ENCODE measurements at places on chromosomes 13 and 19.

DNA sequence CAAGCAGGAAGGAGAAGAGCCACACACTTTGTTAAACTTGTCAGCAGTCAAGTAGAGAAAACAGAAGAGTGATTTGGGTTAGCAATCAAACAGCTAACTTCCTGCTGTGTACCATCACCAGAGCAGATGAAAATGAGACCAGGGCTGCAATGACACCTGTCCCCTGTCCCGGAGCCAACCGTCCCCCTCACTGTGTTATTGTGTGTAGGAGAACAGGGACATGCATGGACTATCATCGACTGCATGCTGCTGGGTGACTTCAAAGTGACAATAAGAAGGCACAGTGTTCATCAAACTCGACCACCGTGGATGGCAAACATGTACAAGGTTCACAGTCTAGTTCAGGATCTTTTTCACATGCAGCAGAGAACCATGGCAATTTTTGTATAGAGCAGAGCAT lies 94.0 kb upstream of the SLC15A1 start:
- no peak for DNase-seq

DNA sequence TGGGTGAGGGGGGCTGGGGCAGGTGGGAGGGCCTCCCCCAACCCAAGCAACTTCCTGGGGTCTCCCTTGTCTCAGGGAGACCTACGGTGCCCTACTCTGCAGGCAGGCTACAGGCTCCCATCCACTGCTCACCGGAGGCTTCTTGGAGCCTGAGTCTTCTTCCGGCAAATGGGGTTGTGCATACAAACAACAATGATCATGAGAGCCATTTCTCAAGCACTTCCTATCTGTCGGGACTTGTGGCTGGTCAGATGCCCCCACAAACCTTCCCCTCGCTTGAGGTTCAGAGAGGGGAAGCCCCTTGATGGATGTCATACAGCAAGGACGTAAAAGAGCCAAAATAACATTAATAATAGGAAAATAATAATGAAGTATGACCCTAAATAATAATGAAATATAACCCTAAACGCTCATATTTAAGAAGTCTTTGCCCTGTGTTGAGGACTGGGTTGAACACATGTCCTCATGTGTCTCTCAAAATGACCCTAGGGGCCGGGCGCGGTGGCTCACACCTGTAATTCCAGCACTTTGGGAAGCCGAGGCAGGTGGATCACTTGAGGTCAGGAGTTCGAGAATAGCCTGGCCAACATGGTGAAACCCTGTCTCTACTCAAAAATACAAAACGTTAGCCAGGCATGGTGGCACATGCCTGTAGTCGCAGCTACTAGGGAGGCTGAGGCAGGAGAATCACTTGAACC lies 727 bp downstream of the CD37 start:
- DNase-seq = no peak

DNA sequence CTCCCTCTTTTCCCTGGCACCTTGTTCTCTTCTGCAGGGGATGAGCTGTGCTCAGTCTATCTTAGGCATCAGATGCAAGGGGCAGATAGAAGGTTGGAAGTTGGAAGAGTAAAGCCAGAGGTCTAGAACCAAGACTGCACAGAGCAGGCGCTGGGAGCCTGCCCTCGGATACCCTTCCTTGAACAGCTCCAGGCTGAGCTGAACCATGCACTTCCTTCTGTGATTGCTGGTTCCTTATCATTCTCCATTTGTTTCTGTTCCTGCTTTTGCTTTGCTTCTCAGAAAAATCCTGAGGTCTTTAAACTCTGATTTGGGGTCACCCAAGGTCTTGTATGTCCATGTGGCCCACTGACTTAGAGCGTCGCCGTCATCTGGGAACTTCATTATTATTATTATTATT lies 36.3 kb downstream of the ARHGEF18 start:
- no peak for DNase-seq

GRCh38 chr13:23021906-23022305 lies 158.9 kb upstream of the SGCG start:
- no peak for DNase-seq

GRCh38 chr13:70218618-70219017 lies 110.4 kb upstream of the KLHL1 start:
- no peak for DNase-seq

DNA sequence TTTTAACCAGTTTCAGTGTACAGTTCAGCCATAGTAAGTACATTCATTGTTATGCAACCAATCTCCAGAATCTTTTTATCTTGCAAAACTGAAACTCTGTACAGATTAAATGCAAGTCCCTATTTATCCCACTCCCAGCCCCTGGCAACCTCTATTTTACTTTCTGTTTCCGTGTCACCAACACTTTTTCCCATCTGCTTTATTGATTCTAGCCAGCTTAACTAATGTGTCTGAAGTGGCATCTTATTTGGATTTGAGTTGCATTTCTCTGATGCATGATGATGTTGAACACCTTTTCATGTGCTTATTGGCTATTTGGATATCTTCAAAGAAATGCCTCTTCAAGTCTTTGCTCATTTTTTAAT lies 18.9 kb downstream of the SPATA13 start:
- no peak for DNase-seq

DNA sequence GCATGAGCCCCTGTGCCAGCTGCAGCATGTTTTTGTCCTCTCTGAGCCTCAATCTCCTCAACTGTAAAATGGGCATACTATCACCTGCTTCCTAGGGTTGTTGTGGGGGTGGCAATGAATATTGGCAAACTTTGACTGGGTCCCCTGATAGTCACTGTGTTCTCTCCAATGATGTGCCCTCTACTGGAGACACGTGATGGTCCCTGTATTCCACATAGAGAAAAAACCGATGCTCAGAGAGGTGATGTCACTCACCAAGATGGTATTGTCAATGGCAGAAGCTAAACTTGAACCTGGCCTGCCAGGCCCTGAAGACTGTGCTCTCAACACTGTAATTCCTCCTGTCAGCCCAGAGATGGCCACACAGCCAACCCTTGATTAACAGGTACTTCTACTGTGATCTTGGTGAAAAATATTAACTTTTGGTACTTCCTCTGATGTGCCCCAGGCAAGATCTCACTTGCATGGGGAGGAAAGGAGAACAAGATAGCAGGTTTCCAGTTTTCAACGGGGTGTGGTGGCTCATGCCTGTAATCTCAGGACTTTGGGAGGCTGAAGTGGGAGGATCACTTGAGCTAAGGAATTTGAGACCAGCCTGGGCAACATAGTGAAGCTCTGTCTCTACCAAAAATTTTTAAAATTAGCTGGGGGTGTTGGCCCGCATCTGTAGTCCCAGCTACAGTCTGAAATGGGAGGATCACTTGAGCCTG lies 3.6 kb downstream of the CEACAM20 start:
- no peak for DNase-seq

DNA sequence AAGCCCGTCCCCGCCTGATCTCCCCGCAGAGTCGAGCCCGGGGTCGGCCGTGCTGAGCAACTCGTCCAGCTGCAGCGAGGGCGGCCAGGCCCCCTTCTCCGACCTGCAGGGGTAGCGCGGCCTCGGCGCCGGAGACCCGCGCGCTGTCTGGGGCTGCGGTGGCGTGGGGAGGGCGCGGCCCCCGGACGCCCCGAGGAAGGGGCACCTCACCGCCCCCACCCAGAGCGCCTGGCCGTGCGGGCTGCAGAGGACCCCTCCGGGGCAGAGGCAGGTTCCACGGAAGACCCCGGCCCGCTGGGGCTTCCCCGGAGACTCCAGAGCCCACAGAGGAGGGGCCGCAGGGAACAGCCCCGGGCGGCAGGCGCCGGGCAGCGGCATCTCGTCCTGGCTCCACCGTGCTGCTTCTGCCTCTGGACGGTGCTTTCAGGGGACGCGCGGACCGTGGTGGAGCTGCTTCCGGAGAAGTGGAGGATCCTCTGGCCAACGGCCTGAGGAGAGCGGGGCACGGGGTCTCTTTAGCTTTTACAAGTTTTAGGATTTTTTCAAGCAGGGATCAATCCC lies 8.8 kb upstream of the F7 start:
- DNase-seq = no peak

DNA sequence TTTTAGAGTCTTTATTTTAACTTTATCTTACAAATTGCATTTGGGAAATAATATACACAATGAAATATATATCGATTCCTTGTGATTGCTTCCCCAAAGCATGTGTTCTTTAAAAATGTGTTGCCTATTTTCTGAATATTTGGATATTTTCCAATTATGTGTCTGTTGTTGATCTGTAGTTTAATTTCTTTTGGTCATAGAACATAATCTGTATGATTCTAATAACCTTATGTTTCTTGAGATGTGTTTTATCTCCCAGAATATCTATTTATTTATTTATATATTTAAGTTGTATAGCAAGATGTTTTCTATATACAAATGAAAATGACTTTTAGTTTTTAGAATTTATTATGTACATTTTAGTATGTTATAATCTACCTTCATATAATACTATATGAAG lies 710.8 kb upstream of the PCDH20 start:
- DNase-seq = no peak

DNA sequence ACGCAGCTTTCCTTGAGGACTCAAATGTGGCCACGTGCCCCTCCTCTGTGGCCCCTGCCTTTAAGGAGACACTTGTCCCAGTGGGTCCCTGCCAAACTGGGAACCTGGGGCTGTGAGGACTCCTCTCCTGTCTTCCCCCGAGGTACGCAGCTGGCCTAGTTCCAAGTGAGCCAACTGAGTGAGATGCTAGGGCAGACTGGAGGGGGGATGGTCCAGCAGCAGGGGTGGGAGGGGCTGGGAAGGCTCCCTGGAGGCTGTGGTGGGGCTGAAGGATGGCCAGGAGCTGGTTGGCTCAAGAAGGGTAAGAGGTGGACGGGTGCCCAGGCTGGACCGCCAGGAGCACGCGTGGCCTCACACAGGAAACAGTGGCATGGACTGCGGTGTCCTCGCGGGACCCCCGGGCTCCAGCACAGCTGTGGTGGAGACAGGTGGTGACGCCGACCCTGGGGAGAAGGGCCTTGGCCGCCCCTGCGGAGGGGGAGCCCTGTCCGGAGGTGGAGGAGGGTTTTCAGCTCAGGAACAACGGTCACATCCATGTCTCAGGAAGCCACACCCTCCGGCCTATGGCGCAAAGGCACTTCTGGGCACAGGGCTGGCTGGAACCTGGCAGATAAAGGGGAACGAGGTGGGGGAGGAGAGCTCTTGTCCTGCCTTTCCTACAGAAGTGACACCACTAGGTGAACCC lies 45.8 kb downstream of the MLLT1 start:
- DNase-seq = no peak

DNA sequence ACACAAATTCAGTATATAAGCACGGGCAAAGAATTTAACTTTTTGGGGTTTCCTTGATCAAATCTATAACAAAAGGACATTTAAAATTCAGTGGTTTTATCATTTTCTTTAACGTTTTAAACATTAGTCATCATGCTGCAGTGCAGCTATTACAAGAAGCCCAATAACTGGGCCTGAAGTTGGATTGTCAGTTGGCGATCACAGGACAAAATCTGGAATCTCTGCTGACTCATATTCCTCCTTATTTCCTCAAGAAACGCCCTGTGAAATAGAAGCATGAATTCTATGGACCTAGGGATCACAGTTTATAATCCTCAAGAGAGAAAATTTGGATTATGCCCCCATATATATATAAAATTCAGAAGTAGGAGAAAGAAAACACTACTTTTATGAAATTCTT lies 971.6 kb upstream of the MIR17HG start:
- DNase-seq = no peak

- no peak for DNase-seq
Observed at GRCh38 chr19:42032431-42032830, 37.6 kb downstream of the GRIK5 start.

DNA sequence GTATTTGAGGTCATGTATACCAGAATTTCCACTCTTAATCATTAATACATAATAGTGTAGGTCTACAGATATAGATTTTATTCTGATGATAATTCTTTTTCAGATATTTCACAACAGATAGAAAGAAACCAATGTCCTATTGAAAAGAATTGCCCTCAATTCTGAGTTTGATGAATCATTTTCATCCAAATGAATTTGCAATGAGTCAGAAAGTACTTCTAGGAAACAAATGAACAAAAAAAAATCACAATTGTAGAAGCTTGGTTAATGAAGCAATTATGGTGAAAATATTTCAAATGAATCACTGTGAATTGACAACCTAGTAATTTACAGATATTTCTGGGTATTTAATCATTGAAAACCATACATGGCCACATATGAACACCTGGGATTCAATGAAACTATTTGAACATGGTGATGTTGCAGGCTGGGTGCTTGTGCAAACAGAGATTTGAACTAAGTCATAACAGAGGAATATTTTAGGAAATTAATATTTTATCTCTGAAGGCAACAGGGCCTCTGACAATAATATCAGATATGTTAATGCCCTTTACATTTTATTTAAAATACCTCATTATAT lies 360.9 kb downstream of the SLITRK5 start:
- DNase-seq = no peak

GRCh38 chr13:22486490-22486889 lies 694.3 kb upstream of the SGCG start:
- no peak for DNase-seq

DNA sequence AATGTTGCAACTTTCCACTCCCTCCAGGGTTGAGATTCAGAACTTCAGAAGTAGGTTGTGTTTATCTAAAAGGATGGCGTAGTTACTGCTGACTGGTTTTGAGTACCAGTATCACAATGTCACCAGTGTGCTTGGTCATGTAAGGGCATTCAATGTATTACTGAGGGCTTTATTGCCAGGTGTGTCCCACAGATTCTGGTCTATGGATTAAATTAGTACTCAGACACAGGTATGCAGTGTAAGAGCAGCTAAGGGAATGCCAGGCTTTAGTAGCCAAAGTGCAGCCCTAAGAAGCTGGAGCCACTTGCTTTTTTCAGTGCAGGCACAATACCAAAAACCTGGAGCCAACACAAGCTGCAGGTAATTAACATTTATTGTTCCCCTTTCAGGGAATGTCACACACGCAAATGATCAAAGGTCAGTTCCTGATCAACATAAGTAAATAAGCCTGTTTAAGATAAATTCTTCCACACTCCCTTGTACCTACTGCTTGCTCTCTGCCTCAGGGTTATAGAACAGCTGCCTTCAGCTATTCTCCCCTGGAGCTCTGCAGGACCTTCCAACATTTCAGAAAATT lies 130.1 kb upstream of the ZNF91 start:
- no peak for DNase-seq

DNA sequence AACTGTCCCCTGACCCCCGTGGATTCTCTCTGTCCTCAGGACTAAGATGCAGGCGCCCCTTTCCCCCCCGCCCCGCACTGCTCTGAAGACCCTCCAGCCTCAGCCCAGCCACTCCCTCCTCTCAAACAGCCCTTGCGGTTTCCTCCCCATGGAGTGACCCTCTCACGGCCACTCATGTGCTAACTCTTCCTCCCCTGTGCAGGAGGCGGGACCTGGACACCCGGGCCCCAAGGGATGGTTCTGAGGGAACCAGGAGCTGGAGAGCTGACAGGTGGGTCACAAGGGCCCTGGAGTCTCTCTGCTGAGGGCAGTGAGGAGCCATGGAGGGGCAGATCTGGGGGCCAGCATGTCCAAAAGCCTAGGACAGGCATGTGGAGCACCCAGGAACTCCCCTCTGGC lies 1.9 kb downstream of the ISOC2 start:
- DNase-seq = no peak

- no peak for DNase-seq
Observed at GRCh38 chr13:39498471-39499114, 104.4 kb downstream of the LHFPL6 start.

- DNase-seq = no peak
Observed at GRCh38 chr13:37295071-37295470, 189.6 kb upstream of the CSNK1A1L start.

GRCh38 chr19:6211632-6212402 lies 68.0 kb downstream of the MLLT1 start:
- no peak for DNase-seq

GRCh38 chr13:86788616-86789015 lies 882.6 kb upstream of the SLITRK5 start:
- DNase-seq = no peak

Measured in fibroblast of skin of left quadriceps (primary cell).